Tongue (tissue), 3 donors: ENCODE measurements at places on chromosomes 16 and 17. TPM values are rescaled to one million over a fixed set of nuclear protein-coding genes. Genes with fewer than 3 reads are reported as not detected.

The MYH8 gene
- 4,616 TPM for total RNA-seq

The PROCA1 gene
- 0.21 TPM for total RNA-seq

GRCh38 chr16:27248036-27248435 lies 20.5 kb downstream of the NSMCE1 start:
- no peak for DNase-seq

DNA sequence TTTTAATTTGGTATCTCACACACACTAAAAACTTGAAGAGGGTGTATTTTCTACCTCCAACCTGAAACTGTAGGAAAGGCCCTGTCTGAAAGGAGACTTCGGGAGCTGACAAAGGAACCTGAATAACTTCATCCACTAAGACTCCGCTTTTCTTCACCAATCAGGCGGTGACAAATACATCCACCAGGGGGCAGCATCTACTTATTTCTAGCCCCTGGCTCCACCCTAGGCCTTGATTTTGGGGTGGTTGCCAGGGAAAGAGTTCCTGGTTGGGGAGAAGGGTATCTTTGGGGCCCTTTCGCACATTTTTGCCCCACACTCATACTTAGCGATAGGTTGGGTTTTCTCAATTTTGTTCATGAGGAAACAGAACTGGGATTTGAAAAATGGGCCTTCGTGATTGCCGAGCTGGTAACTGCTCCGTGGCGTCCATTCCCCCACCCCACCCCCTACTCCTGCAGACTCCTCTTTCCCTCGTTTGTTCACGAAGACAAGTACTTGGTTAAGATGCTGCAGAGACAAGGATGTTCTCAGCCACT lies 4.8 kb upstream of the ARL4D start:
- DNase-seq, result peak; percentile 98

The GINS2 gene
- 4.6 TPM for total RNA-seq

The KRTAP9-2 gene
- not detected for total RNA-seq

The GRB7 gene
- 11.4 TPM for total RNA-seq

The SLC22A31 gene
- total RNA-seq, result 0.21 TPM

- DNase-seq, result peak; percentile 52
Measured at GRCh38 chr17:66957951-66958579, 6.4 kb upstream of the CACNG4 start.

DNA sequence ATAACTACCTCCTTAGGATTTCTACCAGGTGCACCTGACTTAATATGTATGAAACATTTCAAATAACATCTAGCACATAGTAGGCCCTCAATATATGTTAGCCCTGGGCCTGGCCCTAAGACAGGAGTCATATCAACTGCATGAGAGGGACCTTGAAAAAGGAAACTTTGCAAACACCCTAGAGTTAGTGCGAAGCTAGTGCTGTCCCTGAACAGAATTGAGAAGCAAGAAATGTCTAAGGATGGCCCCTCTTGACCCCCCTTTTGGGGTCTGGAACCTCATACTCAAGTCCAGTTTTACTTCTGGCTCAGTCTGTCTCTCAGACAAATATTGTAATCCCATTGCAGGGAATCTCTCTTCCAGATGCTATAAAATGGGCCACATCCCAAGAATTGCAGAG lies 80.5 kb downstream of the CBLN1 start:
- DNase-seq, result no peak

DNA sequence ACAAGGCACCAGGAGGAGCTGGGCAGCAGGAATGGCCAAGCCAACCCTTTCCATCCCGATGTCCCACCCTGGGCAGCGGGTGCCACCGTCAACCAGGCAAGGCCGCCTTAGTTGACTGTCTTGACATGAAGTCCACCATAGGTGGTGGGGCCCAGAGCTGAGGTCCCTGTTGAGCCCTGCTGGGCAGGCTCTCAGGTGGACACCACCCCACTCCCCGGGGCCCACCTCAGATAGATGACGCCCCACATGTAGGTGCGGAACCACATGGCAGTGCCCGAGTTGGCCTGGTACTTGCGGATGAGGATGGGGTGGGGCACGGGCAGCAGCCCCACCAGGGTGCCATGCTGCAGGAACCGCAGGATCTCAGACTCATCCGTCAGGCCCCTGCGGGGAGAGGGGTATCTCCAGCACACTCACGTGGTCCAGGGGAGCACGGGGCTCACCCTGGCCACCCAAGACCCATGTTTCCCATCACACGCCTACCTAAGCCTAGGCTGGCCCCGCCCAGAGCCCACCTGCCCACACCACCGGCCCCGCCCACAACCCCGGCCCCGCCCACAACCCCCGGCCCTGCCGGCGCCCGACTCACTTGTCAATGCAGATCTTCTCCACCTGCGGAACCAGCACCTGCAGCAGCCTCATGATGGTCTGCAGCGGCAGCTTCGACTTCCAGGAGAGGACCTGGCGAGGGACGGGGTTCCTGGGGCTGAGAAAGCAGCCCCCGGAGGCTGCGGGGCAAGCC lies 16.2 kb downstream of the OTOP3 start:
- DNase-seq, result no peak

DNA sequence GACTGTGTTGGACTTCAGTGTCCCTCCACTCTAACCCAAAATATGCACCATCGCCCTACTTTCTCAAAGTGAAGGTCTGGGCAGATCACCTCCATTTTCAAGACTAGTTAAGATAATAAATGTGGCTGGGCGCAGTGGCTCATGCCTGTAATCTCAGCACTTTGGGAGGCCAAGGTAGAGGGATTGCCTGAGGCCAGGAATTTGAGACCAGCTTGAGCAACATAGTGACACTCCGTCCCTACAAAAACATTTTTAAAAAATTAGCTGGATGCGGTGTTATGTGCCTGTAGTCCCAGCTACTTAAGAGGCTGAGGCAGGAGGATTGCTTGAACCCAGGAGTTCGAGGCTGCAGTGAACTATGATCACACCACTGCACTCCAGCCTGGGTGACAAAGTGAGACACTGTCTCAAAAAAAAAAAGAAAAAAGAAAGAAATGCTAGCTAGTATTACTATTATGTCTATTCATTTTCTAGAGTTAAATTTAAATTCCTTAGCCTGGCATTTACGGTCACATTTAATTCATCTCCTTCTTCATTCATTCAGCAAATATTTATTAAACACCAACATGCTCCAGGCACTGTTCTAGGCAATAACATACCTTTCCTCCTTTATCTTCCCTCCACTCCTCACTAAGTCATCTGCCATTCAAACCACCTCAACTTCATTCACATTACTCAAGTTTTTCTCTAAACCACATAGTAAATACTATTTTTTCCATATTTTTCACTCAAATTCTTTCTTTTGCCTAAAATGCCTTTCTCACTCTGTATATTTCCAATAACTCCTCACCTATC lies 96.1 kb upstream of the XYLT1 start:
- DNase-seq, result no peak

DNA sequence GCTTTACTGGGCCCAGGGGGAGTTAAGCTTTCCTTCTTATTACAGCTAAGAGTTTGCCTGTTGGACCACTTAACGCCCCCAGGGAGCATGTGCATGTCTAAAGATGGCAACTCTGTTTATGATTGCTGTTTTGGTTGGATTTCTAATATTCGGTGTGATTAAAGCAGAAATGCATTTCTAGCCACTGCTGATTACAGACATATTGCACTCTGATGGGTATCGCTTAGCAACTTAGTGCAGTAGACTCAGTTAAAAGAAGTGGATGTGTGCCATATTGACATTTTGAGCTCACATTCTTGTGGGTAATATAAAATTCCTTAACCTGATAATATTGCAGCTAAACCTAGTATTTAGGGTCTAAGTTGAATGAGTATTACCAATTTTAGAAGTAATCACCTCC lies 4.2 kb downstream of the NF1 start:
- DNase-seq, result no peak

- DNase-seq, result no peak
Measured at GRCh38 chr16:51734220-51734619, 583.1 kb upstream of the SALL1 start.

DNA sequence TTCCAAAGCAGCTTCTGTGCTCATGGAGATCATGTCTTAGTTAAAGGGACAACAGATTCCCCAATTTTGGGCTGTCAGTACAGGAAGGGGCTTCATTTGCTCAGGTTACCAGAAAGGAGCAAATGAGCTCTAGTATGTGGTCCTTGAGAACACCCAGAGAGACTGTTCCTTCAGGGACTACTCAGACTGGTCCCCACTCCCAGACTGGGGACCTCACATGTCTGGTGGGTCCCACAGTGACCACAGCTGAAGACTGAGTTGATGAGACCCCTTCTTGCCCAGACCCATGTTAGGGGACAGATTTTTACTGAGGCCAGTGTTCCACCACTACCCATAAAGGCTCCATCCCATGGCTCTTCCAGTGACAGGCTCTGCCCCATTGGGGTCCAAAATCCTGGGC lies 1695.2 kb downstream of the TP53TG3F start:
- DNase-seq, result no peak

DNA sequence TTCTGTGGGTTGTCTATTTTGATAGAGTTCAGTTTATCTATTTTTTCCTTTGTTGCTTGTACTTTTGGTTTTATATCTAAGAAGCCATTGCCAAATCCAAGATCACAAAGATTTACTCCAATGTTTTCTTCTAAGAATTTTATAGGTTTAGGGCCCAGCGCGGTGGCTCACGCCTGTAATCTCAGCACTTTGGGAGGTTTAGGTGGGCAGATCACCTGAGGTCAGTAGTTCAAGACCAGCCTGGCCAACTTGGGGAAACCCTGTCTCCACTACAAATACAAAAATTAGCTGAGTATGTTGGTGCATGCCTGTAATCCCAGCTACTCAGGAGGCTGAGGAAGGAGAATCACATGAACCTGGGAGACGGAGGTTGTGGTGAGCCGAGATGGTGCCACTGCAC lies 13.7 kb upstream of the ITGA3 start:
- no peak for DNase-seq

The PPP1R27 gene
- 11.9 TPM for total RNA-seq

The TMEM220 gene
- total RNA-seq, result 3.8 TPM

GRCh38 chr16:73027685-73028111 lies 20.2 kb downstream of the ZFHX3 start:
- DNase-seq, result no peak

DNA sequence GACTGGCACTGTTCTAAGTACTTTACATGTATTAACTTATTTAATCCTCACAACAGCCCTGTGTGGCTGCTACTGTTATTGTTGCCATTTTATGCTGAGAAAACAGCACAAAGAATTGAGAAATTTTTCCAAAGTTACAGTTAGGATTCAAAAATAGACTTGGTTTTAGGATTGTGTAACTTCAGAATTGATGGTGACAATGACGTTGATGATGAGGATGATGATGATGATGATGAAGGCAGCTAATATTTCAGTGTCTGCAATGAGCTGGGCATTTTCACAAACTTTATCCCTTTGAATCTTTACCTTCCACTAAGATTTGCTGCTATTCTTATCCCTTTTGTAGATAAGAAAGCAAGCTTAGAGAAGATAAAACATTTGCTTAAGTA lies 22.1 kb downstream of the PRKCB start:
- no peak for DNase-seq

DNA sequence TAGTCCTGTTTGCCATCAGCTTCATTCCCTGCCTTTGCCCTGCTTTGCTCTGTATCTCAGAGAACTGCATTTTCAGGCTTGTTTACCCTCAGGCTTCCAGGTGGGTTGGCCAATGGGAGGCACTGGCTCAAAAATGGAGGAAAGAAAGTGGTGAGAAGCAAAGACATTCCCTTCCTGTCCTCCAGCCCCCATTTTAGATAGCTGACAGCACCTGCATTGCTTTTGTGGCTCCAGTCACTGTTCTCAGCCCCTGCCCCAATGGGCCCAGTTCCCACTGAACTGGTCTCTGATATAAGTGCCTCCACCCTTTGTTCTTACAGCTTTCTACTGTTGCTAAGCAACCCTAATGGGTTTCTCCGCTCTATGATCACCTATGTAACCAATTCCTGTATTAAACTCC lies 19.4 kb upstream of the SDK2 start:
- DNase-seq, result no peak

GRCh38 chr16:75208861-75209505 lies 2.0 kb upstream of the CTRB2 start:
- no peak for DNase-seq

The ZG16 gene
- not detected for total RNA-seq

- DNase-seq, result peak; percentile 76
Measured at GRCh38 chr17:1040216-1040600, 43.3 kb downstream of the TIMM22 start.

The CENPN gene
- 35.2 TPM for total RNA-seq

The PRDM7 gene
- not detected for total RNA-seq

DNA sequence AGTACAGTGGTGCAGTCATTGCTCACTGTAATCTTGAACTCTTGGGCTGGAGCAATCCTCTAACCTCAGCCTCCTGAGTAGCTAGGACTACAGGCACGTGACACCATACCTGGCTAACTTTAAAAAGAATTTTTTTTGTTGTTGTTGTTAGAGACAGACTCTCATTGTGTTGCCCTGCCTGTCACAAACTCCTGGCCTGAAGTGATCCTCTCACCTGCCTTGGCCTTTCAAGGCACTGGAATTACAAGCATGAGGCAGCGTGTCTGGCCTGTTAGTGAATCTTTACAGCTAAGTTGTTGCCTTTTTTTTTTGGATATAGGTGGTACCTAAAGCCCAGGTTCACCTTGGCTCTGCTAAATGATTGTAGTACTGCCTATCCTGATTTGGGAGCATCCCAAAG lies 290.6 kb downstream of the BCAS3 start:
- DNase-seq, result no peak

DNA sequence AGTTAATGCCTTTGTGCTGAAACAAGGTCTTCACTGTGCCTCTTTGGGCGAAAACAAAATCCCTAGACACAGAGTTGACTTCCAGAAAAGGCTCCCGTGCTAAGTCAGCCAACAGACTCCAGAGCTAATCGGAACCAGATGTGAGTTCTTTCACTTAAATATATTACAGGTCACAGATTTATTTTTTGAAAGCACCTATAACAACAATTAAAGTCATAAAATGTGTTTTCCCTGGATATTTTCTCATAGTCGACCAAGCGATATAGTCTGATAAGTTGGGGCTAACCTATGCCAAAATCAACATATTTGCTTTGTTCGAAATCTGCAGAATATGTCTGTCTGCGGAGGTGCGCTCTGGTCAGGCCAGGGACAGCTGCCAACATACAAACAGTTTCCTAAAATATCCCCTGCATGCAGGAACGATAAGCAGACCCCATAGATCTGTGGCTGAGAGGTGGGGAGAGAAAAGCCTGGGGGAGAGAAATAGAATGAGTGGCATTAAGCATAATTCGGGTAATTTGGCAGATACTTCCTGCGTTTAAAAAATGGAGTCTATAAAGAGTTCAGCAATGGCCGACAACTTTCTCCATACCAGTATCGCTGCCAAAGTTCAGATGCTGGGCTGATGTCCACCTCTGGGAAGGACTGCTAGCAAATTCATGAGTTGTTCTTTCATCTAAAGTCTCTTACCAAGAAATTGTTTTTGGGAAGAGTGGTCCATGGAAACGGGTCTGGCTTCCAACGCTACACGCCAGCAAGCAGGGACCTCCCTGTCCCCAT lies 50.8 kb upstream of the MYH10 start:
- peak; percentile 82 for DNase-seq

DNA sequence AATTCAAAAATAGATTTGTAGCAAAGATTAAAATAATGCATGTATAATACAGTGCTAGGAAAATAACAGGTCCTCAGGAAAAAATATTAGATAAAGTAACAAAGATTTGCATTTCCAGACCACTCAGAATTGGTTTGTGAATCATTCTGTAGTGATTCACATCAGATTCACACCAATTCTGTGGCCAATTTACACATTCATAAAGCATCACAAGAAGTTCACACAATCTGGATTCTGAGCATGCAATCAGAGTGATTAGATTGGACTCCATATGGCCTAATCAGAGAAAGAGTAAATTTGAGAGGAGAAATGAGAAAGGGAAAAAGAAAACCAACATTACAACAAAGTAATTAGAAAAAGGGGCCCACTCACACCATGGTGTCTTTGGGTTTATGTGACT lies 36.0 kb upstream of the SLC47A1 start:
- no peak for DNase-seq

- peak; percentile 66 for DNase-seq
Measured at GRCh38 chr17:9768381-9768934, 22.9 kb downstream of the DHRS7C start.

The ZFHX3 gene
- 12.7 TPM for total RNA-seq
